Fibroblast of lung (primary cell): ENCODE measurements at places on chromosomes 16 and 17.

DNA sequence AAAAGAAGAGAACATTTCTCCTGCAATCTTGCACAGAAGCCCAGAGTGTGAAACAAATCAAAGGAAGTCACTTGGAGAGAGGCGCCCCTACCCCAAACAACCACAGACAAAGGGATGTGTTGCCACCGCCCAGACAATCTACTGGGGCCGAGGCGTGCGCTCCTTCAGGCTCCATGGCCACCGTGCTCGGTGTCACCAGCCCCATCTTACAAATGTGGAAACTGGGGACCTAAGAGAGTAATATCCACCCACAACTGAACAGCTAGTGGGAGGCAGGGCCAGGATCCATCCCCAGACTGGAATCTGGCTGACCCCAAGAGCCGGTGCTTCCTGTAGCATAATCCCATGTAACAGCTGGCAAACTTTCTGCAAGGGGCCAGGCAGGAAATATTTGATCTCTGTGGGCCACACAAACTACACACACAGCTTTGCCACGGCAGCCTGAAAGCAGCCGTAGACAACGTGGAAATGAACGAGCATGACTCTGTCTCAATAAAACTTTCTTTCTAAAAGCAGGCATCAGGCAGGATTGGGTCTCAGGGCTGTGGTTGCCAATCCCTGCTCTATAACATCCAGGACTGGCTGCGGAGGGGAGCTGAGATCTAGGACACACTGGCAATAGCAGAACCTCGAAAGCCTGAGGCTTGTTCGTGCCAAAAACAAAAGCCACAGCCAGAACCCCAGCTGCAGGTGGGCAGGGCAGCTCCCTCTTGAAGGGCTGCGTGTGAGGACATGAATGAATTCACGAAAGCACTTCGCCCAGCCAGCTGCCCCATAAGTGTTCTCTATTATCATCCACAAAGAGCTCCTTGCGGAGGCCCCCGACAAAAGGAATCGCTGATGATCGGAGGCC is 26.6 kb upstream of the GINS2 start:
- DNase-seq: peak; percentile 23

DNA sequence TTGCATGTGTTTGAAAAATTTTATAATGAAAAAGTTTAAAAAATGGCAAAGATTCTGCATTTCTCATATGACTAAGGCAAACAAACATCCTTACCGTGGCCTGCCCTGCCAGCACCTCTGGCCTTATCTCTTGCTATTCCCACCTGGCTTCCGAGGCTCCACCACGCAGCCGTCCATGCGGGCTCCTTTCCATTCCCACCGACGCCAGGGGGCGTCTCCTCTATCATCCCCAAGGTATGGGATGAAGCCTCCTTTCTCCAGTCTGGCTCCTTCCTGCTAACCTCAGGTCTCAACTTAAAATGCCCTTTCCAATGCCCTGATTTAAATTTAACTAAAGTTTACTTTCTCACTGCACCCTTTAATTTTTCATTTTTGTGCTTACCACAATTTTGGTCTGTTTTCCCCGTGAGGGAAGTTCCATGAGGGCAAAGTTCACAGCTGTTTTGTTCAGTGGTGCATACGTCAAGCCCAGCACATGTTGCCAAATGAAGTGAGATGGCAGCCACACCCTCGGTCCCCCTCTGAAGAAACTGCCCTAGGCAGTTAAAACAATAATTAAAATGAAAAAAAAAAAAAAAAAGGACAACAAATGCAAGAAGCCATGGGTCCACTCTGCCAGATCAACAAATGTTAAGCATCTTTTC is 13.3 kb upstream of the SDK2 start:
- DNase-seq: peak; percentile 57

- DNase-seq: no peak
Measured at GRCh38 chr16:50261160-50261706, 5.1 kb upstream of the ADCY7 start.

DNA sequence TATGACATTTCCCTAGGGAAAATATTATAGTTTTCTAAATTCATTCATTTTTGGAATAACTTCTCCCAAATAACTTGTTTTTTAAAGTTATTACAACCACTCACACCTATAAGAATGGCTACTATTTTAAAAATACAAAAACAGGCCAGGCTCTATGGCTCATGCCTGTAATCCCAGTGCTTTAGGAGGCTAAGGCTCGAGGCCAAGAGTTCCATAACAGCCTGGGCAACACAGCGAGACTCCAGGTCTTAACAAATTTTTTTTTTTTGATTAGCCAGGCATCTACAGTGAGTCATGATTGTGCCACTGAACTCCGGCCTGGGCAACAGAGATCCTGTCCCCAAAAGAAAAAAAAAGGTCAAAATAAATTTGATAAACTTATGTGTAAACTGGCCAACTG is 43.6 kb upstream of the YPEL2 start:
- no peak for DNase-seq

GRCh38 chr16:28975158-28975599 is 601 bp downstream of the SPNS1 start:
- peak; percentile 5 for DNase-seq

DNA sequence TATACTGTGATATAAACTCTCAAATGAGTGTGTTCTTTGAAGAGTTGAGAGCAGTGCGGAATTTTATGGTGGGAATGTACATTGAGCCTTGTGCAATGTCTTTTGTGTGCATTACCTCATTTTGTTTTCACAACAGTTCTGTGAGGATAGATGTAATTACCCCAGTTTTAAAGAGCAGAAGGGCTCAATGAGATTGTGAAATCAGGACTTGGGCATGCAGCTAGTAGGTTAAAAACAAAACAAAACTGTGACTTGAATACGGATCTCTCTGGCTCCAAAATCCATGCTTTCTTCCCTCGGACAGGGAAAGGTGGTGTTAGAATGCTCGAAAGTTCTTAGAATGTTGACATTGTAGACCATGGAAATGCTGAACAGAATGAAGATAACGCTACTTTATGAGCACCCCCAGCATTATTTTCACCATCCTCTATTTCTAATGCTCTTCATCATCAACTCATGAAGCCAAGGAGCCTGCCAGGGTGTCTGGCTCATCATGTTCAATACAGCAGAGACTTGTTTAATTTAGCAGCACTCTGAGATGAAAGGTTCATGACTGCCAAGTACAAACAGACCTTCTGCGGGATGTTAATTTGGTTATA is 17.1 kb downstream of the MRTFB start:
- DNase-seq: peak; percentile 72

DNA sequence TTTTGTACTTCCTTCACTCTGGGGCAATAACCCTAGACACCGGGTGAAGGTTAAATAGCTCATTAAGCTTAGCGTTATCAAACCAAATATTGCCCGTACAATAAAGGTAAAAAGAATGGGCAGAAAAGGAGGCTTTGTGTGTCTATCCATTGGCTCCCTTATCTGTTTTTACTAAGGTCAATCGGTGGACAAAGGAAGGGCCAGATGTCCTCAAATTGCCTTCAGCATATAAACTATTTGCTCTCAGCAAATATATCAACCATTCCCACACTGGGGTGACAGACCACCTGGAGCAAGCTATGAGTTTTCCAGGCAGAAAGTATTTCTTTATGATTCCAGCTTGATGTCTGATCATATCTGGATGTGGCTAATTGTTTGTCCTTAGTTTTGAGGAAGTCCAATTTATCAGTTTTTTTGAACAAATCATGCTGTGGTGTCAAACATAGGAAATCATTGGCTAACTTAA is 25.3 kb upstream of the WIPI1 start:
- DNase-seq: no peak

DNA sequence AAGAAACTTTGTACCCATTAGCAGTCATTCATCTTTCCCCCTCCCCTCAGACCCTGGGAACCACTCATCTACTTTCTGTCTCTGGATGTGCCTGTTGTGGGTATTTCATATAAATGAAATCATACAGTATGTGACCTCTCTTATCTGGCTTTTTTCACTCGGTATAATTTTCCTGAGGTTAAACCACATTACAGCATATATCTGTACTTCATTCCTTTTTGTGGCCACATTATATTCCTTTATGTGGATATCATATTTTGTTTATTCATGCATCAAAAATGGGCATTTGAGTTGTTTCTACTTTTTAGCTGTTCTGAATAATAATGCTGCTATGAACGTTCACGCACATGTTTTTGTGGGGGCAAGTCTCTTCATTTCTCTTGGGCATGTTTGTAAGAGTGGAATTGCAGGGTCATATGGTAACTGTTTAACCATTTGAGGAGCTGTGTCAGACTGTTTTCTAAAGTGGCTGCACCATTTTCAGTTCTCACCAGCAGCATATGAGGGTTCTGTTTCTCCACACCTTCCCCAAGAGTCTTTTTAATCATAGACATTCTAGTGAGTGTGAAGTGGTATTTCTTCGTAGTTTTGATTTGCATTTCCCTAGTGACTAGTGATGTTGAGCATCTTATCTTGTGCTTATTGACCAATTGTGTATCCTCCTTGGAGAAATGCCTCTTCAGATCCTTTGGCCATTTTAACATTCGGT is 3.8 kb downstream of the SNX29 start:
- DNase-seq: peak; percentile 16

- no peak for DNase-seq
Measured at GRCh38 chr17:34712481-34713195, 133.3 kb downstream of the TMEM132E start.
